ENCODE measurements at places on chromosomes 12 and 14.

GRCh38 chr14:47270715-47271114 is 404.7 kb downstream of the MDGA2 start:
- no peak for DNase-seq

DNA sequence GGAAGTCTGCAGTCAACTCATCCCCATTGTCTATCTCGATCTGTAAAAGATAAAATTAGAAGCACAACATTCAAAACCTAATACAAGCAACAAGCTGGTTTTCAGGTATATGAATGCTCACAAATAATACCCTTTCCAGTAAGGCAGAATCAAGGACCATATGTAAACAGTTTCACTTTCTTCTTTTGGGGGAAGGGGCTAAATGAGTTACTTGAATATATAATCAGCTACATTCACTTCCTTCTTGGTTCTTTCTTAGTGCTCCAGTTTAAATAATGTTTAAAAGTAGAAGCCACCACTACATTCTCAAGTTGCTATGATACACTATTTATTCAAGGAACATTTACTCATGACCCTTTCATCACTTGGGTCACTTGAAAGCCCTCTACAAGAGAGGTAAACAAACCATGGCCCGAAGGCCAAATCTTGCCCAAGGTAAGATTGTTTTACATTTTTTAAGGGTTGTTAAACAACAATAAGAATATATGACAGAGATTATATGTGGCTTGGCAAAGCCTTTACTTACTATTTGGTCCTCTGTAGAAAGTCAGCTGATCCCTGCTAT is 10.3 kb downstream of the TWF1 start:
- DNase-seq: no peak

DNA sequence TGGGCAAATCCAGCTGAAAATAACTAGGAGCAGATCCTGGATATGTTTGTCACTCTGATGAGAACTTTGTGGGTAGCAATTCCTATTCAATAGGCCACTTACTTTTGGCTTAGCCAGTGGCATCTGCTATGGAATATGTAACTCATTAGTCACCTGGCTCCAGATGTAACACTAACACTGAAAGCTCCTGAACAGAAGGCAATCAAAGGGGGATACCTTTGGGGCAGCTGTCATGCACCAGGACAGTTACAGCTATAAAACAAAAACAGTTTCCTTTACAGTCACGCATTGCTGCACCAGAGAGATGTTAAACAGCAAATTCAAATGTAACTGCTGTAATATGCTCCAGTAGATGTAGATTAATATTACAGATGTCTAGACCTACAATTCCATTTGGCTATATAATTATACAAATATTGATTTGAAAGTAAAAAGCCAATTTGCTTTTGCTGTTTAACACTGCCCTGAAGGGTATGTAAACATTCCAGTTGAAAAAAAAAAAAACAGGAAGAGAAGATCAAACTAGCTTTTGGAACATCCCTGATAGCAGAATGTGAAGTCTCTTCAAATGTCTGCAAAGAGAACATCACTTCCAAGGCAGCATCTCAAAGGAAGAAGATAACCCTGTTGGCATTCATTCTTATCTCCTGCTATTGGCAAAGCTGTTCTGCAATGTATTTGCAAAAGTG is 18.4 kb downstream of the RACGAP1 start:
- DNase-seq: no peak

DNA sequence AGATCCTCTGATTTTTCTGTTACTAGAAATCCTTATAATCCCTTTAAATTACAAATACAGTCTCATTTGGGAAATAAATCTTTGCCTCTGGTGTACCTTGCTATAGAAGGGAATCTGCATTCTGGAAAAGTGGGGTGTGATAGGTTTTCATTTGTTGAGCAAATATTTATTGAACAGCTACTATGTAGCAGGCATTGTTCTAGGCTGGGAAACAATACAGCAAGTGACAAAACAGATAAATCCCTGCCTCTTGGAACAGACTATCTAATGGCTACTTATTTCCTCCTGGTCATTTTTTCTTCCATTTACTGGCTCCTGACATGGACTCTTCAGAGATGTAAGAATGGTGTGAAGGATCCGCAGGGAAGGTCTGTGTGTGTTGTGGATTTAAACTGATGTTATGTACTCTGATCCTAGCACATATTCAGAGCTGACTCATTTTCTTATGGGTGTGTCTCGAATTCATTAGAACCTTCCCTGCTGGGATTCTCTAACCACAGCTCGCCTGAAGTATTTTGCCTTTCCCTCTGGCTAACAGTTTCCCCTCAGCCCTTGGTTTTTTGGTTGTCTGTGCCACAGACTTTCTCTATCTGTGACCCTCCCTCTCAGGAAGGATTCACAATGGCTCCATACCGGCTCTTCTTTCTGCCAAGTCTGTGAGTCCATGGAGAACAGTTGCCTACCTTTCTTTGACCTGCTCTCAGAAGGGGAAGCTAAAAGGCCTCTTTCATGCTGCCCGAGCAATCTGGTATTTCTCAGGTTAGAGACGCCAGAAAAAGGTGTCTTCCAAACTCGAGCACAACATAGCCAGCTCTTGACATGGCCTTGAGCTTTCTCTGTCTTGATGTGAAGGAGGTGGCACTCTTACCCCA is 53.7 kb downstream of the TMTC2 start:
- peak; percentile 46 for DNase-seq

- peak; percentile 64 for DNase-seq
These were observed 6.5 kb downstream of the PHLDA1 start for GRCh38 chr12:76024942-76025600.

- DNase-seq: no peak
These were observed 16.7 kb downstream of the SLCO1C1 start for GRCh38 chr12:20711846-20712245.

- no peak for DNase-seq
These were observed 80.1 kb upstream of the PDZRN4 start for GRCh38 chr12:41108032-41108431.

DNA sequence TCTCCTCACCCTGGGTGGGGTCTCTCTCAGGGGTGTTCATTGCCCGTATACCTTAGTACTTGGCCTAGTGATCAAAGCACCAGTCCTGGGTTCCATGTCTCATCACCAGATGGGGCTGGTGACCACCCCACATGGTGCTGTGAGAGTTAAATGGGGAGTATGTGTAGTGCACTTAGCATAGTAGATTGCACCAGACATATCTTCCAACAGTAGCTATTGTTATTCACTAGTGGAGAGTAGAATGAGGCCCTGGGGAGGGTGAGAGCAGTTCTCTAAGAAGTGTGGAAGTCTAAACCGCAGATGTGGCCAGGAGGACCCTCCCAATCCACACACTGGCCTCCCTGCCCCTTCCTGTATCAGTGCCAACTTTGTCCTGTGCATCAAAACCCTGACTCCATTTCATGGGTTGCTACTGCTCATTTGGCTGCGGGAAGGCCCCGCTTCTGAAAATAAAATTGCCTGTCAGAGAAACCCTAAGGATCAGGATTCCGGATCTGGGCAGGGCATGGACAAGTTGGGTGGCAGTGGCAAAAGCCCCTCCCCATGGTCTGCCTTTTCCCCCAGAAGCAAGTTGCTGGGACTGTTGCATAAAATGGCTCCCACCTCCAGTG is 4.4 kb downstream of the CD9 start:
- DNase-seq: no peak

GRCh38 chr12:55068416-55069010 is 48.7 kb downstream of the NEUROD4 start:
- peak; percentile 18 for DNase-seq
